COLO829 (cell line): ENCODE measurements at places on chromosomes 13 and 19.

- DNase-seq, result no peak
Measured at GRCh38 chr19:42421101-42421500, 6.1 kb downstream of the LIPE start.

DNA sequence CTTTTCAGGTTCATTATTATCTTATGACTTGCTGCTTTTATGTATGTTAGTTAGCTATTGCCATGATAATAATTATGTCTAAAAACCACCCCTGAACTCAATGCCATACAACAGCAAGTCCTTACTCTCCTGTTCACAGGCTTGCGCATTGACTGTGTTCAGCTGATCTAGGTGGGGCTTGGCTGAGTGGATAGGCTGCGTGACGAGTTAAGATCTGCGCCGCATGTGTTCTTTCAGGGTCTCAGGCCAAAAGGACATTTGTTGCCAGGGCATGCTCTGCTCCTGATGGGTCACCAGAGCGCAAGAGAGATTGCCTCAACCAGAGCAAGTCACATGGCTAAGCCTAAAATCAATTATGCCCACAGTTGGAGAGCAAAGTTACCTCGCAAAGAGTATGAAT lies 859 bp downstream of the ZNF568 start:
- DNase-seq, result no peak

GRCh38 chr19:36009220-36009619 lies 607 bp upstream of the SYNE4 start:
- peak; percentile 19 for DNase-seq

GRCh38 chr13:110696776-110697175 lies 9.1 kb downstream of the CARS2 start:
- no peak for DNase-seq

DNA sequence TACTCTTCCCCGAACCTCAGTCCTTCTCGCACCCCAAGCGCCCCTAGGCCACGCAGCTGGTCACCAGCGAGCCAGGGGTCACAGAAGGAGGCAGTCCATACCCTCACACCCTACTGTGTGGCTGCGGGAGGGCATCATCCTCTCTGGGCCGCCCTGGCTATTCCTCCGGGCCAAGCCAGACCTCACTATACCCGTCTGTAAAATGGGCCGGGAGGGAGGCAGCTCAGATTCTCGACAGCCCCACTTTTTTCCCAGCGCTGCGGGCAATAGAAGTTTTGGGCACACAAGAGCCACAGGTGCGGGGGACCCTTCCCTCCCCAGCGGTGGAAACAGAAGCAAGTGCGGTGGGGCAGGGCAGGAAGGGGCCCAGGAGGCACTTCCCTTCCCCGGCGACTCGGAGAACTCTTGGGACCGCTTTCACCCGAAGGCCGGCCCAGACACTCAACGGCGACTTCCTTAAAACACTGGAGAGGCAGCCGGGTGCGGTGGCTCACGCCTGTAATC lies 5.6 kb upstream of the ARRDC2 start:
- no peak for DNase-seq

DNA sequence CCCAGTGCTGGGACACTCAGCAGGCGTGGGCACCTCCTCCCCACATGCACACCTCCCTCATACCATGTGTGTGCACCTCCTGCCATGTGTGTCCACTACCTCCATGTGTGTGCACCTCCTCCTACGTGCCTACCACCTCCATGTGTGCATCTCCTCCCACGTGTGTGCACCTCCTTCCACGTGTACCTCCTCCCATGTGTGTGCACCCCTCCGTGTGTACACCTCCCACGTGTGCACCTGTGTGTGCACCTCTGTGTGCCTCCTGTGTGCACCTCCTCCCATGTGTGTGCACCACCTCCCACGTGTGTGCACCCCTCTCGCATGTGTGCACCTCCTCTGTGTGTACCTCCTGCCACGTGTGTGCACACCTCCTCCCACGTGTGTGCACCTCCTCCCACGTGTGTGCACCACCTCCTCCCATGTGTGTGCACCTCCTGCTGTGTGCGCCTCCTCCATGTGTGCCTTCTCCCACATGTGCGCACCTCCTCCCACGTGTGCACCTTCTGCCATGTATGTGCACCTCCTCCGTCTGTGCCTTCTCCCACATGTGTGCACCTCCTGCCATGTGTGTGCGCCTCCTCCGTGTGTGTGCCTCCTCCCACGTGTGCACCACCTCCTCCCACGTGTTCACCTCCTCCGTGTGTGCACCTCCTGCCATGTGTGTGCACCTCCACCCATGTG lies 6.1 kb upstream of the C13orf46 start:
- DNase-seq, result no peak

GRCh38 chr19:932648-933552 lies 7.1 kb downstream of the ARID3A start:
- DNase-seq, result no peak

DNA sequence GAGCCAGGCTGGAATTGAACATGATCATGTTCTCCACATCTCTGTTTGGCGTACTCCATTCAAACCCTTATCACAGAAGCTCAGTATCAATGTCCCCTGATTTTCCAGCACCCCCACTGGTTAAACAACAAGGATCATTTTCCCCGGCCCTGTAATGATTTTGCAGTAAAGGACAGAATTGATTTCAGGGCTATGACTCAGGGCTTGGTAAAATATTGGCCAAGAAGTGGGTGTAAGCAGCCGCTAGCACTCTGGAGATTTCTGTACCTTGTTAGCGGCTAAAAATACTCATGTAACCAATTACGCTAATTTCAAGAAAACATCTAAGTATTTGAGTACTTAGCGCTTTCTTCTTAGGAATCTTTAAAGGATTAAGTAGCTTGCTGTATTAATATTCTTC lies 69.5 kb upstream of the FNDC3A start:
- DNase-seq, result no peak

DNA sequence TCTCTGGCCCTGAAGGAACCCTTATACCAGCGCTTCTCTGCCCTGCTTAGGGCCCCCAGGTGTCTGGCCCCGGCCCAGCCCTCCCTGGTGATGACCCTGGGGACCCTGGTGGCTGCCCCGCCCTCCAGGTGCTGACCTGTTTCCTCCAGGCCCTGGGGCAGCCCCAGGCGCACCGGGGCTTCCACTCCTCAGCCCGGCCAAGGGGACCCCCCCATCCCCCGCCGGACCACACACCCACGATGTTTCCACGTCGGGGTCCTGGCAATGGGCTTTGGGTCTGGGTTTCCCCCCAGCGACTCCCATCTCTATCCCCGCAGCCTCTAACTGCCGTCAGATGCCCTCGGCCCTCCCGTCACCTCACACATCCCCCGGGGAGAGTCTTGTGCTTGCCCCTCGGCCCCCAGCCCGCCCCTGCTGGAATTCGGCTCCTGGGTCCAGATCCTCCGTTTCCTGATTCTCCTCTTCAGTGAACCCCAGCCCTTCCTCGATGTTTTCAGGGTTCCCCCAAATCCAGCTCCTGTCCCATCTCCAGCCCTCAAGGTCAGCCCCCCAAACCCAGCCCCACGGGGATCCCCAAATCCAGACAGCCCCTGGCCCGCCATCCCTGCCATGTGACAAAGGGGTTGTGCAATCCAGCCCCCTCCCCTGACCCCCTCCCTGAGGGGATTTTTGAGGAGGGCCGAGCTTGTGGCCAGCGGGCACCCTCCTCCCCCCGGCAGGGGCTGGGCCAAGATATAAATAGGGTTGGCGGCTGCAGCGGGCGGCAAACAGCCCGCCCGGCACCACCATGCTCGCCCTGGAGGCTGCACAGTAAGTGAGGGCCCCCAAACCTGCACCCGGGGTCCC lies at the start of gene SPIB:
TSS of gene SPIB (plus strand) at position 763 of the 846 bp plus-strand sequence. CDS start at position 788, 25 bp downstream.
- no peak for DNase-seq

DNA sequence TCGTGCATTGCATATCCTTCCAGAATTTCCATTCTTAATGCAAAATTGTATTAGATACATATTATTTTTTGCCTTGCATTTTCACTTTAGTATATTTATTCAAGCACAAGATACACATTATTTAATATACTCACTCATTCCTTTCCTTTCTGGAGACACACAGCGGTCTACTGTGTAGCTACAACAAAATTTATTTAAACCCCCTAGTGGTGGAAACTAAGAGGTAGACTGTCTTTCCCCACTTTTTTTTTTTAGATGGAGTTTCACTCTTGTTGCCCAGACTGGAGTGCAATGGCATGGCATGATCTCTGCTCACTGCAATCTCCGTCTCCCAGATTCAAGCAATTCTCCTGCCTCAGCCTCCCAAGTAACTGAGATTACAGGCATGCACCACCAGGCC lies 2040.3 kb upstream of the PCDH20 start:
- DNase-seq, result no peak

- no peak for DNase-seq
Measured at GRCh38 chr13:23506071-23506806, 64.0 kb upstream of the TNFRSF19 start.

- DNase-seq, result peak; percentile 18
Measured at GRCh38 chr13:31433746-31434145, 234.0 kb downstream of the B3GLCT start.

DNA sequence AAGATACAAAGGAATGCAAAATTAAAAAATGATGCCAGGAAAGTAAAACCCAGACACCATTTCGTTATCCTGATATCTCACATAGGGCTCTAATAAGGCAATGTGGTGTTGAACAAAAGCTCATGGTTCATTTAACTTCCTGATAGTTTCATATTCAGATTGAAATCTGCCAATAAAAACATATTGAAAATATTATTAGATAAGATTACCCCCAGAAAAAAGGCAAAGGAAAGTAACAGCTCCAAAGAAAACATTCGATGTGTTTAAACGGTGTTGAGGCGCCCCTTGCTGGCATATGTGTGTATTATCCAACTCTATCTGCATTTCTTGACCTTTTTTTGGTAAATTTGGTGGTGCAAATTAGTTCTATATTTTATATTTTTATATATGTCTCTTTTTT lies 75.9 kb downstream of the ESD start:
- peak; percentile 28 for DNase-seq

- peak; percentile 4 for DNase-seq
Measured at GRCh38 chr13:67095621-67096020, 134.5 kb downstream of the PCDH9 start.

GRCh38 chr19:27709496-27709895 lies 1503.5 kb downstream of the UQCRFS1 start:
- no peak for DNase-seq

DNA sequence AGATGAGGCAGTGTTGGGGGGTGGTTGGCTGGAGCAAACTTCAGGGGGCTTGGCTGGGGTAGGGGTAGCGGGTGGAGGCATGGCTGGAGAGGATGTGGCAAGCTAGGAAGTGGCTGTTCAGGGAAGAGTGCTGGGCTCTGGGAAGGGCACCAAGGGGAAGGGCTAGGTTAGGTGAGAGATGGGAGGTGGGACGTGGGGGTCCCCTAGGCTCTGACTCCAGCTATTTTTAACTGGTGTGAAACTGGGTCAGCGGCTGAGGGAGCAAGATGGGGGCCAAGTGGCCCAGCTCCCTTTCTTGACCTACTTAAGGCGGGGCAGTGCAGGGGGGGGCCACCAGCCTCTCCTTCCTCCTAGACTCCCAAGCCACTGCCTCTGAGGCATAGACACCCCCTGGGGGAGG lies 7.3 kb downstream of the KCNC3 start:
- no peak for DNase-seq

DNA sequence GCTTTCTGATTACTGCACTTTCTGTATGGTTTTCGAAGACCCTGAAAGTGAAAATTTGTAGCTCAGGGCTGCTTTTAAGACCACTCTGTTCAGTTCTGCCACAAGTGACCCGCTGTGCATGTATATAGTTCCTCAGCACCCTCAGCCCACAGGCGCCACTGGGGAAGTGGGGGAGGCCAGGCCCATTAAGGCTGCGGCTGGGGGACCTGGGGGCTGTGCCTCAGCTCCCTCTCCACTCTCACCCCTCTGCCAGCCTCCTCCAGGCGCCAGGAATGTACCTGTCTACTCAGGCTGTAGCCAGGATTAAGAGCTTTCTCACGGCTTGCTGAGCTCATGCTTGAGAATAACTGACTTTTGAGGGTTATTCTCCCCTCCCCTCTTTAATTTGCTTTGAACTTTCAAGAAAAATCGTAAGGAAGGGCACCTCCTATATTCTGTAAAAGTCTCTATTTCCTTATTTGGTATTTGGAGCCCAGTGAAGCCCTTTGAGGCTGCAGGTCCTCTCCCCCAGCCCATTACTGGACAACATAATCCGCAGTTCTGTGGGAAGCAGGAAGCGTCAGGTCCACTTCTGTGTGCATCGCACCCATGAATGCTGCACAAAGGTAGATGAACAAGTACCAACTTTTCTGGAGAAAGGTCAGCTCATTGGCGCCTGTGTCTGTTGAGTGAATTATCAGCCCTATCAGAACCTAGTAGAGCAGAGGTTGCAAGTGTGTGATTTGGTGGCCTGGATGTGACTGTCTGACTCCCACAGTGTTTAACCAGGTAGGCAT lies 29.6 kb downstream of the GJA3 start:
- DNase-seq, result no peak

- no peak for DNase-seq
Measured at GRCh38 chr19:13234518-13234917, 84.3 kb downstream of the IER2 start.

GRCh38 chr13:110271313-110271712 lies 35.6 kb downstream of the COL4A1 start:
- DNase-seq, result no peak

GRCh38 chr13:76921516-76921915 lies 26.8 kb upstream of the ACOD1 start:
- no peak for DNase-seq

DNA sequence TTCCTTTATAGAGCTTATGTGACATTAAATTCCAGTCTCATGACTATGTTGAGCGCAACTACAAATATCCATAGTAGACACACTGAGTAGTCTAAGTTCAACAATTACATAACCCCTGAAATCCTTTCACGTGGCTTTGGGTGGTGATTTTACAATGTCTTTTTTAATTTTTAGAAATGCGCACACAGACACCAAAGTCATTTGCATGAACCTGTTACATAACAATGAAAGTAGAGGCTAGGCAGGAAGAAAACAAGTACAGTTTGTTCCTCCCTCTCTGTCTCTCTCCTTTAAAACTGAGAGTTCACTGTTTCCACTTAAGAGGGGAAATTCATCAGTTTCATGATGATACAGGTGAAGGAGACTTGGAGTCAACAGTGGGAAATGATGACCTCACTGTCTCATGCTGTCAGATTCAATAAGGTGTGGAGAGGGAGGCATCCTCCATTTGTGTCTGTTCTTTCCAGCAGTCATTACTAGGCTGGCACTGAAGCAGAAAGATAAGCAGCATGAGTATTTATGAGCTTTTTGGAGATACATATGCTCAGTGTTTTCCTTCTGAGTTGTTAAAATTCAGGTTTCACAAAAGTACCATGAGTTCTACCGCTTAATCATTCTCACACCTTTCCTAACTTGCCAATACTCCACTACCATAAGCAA lies 201.8 kb downstream of the LHFPL6 start:
- no peak for DNase-seq

GRCh38 chr13:39378306-39378705 lies 224.7 kb downstream of the LHFPL6 start:
- no peak for DNase-seq

DNA sequence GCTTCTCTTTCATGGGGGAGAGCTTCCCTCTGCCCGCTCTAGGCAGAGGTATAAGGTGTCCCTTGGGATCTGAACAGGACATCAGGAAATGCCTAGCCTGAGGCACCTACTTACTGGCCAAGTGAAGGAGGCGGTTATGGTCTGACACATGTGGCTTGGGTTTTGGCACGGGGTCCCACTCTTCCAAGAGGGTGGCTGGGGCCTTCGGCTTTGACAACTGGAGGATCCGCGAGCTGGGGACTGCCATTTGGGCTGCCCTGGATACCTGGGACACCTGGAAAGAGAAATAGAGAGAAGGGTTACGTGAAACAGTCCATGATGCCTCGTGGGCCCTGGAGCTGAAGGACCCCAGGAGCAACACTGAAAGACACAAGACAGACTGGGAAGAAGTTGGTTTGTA lies 22.4 kb upstream of the MIER2 start:
- DNase-seq, result no peak

GRCh38 chr19:13691569-13692435 lies 72.5 kb upstream of the MRI1 start:
- no peak for DNase-seq
